Large intestine (tissue), 12 donors: ENCODE measurements at places on chromosomes 2 and 18. TPM values are rescaled to one million over a fixed set of nuclear protein-coding genes. Genes with fewer than 3 reads are reported as not detected.

The ITGB6 gene
- 11.5 TPM for polyA plus RNA-seq

DNA sequence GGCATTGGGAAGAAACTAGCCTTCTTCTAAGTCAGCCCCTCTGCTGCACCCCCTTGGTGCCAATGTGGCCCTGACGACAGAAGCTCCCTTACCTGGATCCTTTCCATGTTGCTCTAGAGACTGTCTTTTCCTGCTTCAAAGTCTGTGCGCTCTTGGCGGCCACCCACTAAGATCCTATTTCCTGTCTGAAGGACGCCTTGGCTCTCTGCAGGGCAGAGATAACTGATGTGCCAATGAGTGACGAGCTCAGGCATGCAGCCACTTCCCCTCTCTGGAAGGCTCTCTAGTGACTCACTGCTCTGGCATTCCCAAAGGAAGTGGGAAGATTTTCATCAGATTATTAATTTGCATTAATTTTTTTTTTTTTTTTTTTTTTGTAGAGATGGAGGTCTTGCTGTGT lies 273.5 kb downstream of the CDH20 start:
- peaks cover 2% of the 10 kb centered on the region for H3K4me1 ChIP-seq
- H3K27ac ChIP-seq, result no peak overlapping the region
- no peak overlapping the region for H3K4me3 ChIP-seq
- peak; percentile 36 for DNase-seq
- no peaks in the 10 kb centered on the region for H3K36me3 ChIP-seq

DNA sequence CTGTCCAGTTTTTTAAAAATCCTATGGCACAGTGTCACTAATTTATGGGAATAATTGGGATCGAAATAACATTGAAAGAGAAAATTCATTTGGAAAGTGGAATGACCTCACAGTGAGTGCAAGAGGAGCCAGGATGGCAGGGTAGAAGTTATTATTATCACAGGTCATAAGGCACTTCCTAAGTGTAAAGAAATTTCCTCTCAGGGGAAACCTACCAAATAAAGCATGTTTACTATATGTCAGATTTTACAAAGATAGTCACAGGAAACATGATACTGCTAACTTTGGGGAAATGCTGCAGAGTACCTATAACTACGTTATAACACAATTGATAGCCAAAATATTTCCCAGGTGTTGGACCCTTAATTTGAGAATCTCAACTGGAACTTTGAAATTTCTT lies 226.3 kb upstream of the SMAD7 start:
- no peak overlapping the region for H3K4me3 ChIP-seq
- no peak for DNase-seq
- no peaks in the 10 kb centered on the region for H3K36me3 ChIP-seq
- no peak overlapping the region for H3K27ac ChIP-seq
- H3K4me1 ChIP-seq, result no peaks in the 10 kb centered on the region

The RAD51AP2 gene
- polyA plus RNA-seq, result 0.06 TPM
